Kasumi-1 (cell line): ENCODE measurements at places on chromosomes 7 and 10.

DNA sequence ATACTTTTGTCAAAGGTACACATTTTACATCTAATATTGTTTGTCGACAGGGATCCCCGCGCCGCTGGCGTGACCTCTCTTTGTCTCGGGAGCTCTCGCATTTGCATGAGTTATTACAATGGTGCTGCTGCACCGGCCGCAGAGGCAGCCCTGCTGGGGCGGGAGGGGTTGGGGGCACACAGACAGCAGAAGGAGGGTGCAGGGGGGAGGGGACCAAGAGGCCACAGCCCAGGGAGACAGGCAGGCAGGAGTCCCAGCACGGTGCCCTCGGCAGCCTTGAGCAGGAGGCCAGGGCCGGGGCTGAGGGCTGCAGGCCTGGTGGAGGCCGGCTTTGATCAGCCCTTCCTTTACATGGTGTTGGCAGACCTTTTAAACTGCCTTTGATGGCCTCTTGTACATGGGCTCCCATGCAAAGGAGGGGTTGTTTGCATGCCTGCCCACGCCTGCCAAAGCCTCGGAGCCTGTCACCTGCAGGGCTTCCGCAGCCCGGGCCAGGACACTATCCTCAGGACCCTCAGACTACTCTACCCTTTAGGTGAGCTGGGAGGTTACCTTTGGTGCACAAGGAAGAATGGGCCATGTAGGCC lies 95.5 kb downstream of the EBF3 start:
- DNase-seq: no peak

DNA sequence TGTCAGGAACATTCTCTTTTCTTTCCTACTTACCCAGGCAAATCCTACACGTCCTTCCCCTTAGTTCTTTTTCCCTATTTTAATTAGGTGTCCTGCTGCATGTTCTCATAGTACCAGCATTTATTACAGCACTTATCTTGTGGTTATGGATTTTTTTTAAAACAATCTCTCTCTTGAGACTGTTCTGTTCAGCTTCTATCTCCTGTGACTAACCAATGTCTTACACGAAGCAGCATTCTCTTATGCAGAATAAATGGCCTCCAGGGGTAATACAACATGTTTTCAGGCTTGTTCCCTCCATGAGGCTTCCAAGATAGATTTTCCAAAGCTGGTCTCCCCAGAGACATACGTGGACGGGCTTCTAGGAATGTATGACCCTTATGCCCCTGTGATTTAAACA lies 1096.1 kb upstream of the CELF2 start:
- no peak for DNase-seq

- DNase-seq: peak; percentile 25
Measured at GRCh38 chr10:97506199-97506991, 7.7 kb downstream of the UBTD1 start.

DNA sequence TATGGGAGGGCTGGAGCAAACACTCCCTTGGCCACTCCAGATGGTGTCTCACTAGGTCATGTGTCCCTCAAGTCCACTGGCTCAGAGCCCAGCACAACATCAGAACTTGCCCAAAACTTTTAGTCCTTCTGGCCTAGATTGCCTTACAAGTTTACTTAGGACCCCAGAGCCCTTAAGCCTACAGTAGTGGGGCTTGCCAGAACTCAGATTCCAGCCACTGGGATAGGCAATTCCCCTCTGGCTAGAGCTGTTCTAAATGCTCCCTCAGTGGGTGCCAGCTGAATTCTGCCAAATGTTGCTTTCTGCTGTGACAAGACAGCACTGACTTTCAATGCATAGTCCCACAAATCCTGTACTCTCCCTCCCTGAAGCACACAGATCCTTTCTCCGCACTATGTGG lies 331.1 kb downstream of the HTR7 start:
- no peak for DNase-seq

- peak; percentile 12 for DNase-seq
Measured at GRCh38 chr10:111756217-111757061, 427.1 kb downstream of the GPAM start.

GRCh38 chr7:44150466-44150832 lies 9.3 kb upstream of the MYL7 start:
- DNase-seq: no peak

- peak; percentile 71 for DNase-seq
Measured at GRCh38 chr10:95391581-95392216, 100.9 kb upstream of the PDLIM1 start.

GRCh38 chr10:13716081-13717071 lies 129.6 kb downstream of the PRPF18 start:
- no peak for DNase-seq
